Cerebellar nuclear complex (tissue), 1 donor: ENCODE measurements at places on chromosomes 11 and 22.
A peak's percentile ranks its signal among the peaks of the same experiment; 100 is the strongest.

DNA sequence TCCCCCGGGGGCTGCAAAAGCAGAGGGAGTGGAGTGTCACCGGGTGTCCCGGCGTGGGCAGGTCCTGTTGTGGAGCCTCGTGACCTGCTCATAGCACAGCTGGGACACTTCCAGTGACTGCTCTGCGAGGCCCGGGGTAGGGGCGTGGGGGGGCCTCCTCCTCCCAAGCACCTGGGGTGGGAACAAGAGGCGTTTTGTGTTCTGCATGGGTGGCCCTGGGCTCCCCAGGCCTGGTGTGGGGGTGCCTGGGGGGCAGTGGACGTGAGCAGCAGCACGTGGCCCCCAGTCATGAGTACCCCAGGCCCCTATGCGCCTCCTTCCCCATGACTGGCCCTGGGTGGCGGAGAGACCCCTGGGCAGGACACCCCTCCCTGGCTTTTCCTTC, 104.7 kb downstream of the KCNQ1 start:
- DNase-seq = no peak

- DNase-seq = no peak
Measured at GRCh38 chr11:31069447-31070205, 299.9 kb downstream of the DCDC1 start.

GRCh38 chr11:114059984-114060391, 477 bp downstream of the ZBTB16 start:
- no peak for DNase-seq

- DNase-seq = no peak
Measured at GRCh38 chr11:40246983-40247382, 1212.5 kb downstream of the LRRC4C start.

GRCh38 chr11:102330231-102330630, 12.9 kb downstream of the BIRC3 start:
- DNase-seq = no peak

DNA sequence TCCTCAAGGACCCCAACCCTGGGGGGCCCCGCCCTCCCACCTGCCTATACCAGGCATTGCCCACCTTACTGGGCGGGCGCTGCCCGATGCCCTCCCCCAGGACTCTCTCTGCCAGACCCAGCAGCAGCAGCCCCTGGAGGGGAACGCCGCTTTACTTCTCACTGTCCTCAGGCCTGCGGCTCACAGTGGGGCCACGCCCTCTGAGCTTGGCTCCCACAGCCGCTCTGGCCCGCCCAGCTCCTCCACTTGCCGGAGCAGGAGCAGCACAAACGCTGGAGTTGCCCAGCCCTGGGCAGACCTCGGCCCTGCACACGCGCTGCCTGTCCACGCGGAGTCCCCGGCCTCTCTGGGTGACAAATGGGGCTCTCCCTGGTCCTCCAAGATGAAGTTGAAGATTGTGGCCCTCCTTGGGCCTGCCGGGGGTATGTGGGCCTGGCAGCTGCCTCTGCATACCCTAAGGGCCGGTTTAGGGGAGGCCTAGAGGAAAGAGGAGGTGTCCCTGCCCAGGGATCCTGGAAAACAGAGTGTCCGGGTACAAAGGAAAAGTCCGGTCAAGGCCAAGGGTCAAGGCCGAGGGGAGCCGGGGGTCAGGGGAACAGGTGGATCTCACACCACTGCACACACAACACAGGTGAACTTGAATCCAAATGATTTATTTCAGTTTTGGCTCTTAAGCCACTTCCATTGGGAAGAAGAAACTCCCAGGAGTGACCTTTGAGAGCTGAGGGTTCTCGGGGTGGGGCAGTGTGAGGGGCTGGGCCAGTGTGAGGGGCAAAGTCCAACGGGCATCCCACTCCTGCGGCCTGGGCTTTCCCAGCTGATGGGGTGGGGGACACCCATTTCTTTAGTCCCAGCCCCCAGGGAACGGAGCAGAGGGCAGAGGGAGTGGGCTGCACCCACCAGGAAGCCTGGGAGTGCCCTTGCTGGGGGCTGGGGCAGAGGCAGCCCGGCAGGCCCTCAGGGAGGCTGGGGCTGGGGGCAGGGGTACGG, 674 bp upstream of the BAIAP2L2 start:
- no peak for DNase-seq

GRCh38 chr11:124798991-124799347, 1.2 kb downstream of the MSANTD2 start:
- no peak for DNase-seq

- DNase-seq = no peak
Measured at GRCh38 chr11:69878144-69878883, 59.1 kb upstream of the FGF3 start.

DNA sequence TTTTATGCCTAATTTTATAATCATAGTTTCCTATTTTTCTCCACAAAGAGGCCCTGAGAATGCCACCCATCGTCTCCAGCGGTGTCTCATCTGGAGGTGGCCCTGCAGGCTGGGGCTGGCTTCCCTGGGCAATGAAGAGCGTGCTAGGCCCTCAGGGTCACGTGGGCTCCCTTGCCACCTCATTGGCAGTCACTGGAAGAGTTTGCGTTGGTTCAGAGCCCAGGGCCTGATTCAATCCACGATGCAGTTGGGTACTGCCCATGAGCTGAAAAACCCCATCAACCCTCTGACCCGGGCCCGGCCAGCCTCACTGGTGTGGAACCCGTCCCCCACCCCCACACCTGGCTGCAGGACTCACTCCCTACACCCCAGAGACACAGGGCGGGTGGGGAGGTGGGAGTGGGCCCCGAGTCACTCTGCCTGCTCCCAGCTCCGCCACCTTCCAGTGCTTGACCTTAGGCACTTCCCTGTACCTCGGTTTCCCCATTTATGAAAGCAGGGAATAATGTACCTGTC, 43.4 kb upstream of the A4GALT start:
- no peak for DNase-seq

DNA sequence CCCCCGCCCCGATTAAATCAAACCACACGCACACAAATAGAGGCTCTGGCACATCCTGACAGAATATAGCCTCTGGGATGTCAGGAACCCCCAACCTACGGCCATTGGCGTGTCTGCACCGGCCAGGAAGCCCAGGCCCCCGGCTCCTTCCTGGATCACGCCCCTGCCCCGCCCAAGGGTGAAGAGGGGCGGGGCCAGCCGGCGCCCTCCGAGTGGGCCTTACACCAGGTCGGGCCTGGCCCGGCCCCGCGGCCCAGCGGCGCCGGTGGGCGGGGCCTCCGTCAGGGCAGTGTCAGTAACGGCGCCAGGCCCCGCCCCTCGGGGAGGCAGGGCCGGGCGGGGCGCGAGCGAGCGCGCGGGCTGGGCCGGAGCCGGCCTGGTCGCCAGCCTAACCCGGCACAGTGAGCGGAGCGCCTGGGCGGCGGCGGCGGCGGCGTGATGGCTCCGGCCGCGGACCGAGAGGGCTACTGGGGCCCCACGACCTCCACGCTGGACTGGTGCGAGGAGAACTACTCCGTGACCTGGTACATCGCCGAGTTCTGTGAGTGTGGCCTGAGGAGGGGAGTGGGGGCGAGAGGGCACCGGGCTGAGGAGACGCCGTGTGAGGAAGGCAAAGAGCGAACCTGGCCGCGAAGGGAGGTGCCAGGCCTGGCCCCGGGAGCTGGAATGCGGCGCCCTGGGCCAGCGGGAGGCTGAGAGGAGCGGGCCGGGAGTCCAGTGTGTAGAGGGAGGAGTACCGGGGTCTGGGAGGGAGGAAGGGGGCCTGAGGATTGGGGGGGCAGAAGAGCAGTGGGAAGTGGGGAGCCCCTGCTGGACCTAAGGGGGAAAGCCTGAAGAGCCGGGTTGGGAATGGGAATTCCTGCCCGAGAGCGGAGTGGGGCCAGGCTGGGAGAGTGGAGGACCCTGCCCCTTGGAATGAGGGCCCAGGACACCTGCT, at the start of gene ACER3:
ACER3 (plus strand) TSS at position 380 of the 937 bp plus-strand sequence; CDS start at position 439, 59 bp downstream.
- DNase-seq = peak; percentile 29

DNA sequence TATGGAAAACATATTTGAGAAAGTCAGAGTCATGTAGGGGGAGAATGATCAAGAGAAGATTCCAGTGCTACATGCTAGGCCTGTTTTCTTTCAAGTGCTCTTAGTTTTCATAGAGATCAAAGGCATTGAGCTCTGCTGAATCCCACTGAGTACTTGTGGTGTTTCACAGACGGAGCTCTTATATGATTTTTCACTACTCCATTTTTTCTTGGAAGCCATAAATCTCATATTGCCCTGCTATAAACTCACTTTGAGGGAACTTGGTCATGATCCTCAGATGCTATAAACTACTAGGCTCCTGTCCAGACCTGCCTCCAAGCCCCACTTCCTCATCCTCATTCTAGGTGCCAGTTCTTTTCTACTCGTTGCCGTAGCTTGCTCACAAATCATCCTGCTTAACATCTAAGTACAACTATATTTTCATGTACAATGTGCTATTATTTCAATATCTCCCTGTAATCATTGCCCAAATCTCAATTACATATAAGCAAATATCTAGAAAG, 180.8 kb upstream of the CCDC179 start:
- no peak for DNase-seq

GRCh38 chr11:119722281-119722794, 6.7 kb downstream of the NECTIN1 start:
- DNase-seq = no peak

- DNase-seq = peak; percentile 48
Measured at GRCh38 chr22:46055911-46056545, 79.1 kb upstream of the WNT7B start.

DNA sequence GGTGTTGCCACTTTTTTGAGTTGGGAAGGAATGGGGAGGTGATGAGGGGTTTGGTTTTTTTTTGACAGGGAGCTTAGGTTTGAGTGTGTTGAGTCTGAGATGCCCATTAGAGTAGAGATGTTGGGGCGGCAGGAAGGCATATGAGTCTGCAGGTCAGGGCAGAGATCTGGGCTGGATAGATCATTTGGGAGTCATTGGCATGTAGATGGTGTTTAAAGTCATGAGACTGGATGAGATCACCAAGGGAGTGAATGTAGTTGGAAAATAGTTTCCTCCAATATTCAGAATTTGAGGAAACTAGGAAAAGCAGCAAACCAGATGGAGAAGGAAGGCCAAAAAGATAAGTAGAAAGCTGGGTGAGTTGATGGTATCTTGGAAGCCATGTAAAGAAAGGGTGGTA, 2.1 kb upstream of the ANAPC15 start:
- DNase-seq = no peak

GRCh38 chr11:68589547-68590216, 94.7 kb upstream of the GAL start:
- no peak for DNase-seq

- DNase-seq = no peak
Measured at GRCh38 chr22:38305471-38306448, 11.5 kb downstream of the CSNK1E start.

DNA sequence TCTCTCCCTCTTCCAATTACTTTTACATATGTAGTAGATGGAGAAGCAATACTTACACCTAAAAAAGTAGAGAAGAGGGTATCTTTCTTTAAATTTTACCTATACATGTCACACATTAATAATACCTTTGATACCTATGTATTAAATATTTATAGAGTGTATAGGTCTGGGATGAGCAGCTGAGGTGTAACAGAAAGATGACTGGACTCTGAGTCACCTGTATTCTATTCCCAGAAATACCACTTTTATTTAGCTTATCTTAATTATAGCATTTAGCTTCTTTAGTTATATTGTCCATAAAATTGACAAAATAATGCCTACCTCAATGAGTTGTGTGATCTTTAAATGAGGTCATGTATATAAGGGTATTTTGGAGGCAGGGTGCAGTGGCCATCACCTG, 30.6 kb upstream of the YAP1 start:
- no peak for DNase-seq

DNA sequence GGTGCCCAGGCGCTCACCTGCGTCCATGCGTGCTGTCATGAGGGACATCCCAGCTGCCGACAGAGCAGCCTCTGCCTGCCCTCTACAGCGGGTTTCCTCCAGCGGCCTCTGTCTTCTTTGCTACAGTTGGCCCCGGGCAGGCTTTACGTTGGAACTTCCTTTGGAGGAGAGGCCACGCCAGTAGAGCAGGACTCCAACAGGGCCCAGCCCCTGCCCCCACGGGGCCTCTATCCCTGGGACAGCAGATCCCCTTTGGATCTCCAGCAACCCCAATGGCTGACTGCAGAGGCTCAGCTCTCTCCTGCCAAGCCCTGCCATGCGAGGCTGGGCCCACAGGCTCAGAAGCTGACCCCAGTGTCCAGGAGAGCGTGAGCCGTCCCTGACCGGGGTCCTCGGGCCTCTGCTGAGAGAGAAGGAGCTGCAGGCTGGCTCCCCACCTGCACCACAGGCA, 12.1 kb downstream of the TRPM5 start:
- no peak for DNase-seq

- no peak for DNase-seq
Measured at GRCh38 chr11:91742155-91742554, 482.5 kb upstream of the FAT3 start.

DNA sequence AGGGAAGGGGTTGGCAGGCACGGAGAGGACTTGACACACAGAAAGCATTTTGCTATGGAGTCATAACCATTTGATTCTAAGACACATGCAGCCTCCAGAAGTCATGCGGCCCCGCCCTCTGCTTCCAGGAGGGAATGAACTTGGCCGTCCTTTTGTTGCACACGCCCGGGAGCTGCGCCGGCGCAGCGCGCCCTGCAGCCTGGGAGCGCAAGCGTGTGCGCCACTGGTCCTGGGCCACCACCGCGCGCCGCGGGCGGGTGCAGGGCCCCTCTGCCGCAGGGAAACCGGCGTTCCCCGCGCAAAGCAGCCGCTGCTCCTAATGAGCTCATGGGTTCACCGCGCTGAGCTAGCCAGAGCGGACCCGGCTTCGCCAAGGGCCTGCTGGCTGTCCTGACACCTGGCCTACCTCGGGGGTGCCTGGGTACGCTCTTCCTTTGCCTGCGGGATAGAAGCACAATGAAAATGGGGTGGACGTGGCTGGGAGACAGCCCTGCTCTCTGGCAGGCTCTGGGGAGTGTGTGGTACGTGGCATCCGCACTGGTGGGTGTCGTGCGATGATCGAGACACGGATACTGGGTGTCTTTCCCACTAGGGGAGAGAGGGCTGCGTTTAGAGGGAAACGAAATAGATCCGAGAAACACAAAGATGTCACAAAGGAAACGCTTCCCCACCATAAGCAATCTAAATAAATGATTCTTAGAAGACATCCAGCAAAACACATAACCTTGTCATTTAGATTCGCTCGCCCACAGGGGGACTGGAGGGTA, 669 bp downstream of the MICAL3 start:
- DNase-seq = no peak

DNA sequence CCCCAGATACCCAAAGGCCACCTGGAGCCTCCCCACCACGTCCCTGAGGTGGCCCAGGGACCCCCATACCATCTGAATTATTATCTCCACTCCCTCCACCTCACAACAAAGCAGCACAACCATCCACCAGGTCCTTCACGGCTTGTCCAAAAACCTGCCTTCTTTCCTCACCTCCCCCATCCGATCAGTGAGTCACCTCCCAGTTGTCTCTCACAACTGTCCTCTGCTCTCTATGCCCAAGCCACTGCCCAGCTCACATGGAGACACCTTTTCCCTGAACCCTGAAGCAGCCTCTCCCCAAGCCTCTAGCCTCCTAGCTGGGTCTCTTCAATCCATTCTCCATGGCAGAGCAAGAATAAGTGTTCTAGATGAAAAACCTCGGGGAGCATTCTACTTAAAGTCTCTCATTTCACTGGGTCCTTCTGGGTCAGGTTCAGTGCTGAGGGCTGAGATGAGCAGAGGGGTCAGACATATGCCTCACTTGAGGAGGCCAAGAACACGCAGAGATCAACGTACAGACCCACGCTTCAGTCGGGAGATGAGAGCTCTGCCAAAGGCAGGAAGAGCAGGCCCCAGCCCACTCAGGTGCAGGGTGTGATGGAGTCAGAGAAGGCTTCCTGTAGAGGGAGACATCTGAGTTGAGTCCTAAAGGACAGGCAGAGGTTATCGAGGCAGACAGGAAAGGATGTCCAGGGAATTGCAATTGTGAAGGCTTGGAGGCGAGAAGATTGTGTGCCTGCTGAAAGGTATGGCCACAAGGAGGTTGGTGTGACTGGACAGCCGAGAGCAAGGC, 74.7 kb downstream of the PDE2A start:
- DNase-seq = no peak
